ENCODE measurements at places on chromosomes 6 and 20. TPM values are rescaled to one million over a fixed set of nuclear protein-coding genes. Genes with fewer than 3 reads are reported as not detected.
A peak's percentile ranks its signal among the peaks of the same experiment; 100 is the strongest.

The TAGAP gene
- total RNA-seq: 4.9 TPM

The SMIM13 gene
- total RNA-seq: 16.0 TPM

GRCh38 chr20:10843146-10843711 lies 169.4 kb upstream of the JAG1 start:
- no peak overlapping the region for H3K4me3 ChIP-seq
- H3K27me3 ChIP-seq: no peaks in the 10 kb centered on the region
- H3K4me1 ChIP-seq: peaks cover 2% of the 10 kb centered on the region
- DNase-seq: no peak
- H3K36me3 ChIP-seq: no peaks in the 10 kb centered on the region

GRCh38 chr6:87482366-87482765 lies 9.6 kb downstream of the SLC35A1 start:
- H3K27ac ChIP-seq: peak overlapping the region; percentile 87
- DNase-seq: no peak
- H3K27me3 ChIP-seq: no peaks in the 10 kb centered on the region
- H3K4me1 ChIP-seq: peaks cover 2% of the 10 kb centered on the region
- no peak overlapping the region for H3K4me3 ChIP-seq
- H3K36me3 ChIP-seq: no peaks in the 10 kb centered on the region

- no peaks in the 10 kb centered on the region for H3K27me3 ChIP-seq
- H3K36me3 ChIP-seq: no peaks in the 10 kb centered on the region
- no peaks in the 10 kb centered on the region for H3K4me1 ChIP-seq
Observed at GRCh38 chr6:51778666-51779065, 308.7 kb downstream of the PKHD1 start.

DNA sequence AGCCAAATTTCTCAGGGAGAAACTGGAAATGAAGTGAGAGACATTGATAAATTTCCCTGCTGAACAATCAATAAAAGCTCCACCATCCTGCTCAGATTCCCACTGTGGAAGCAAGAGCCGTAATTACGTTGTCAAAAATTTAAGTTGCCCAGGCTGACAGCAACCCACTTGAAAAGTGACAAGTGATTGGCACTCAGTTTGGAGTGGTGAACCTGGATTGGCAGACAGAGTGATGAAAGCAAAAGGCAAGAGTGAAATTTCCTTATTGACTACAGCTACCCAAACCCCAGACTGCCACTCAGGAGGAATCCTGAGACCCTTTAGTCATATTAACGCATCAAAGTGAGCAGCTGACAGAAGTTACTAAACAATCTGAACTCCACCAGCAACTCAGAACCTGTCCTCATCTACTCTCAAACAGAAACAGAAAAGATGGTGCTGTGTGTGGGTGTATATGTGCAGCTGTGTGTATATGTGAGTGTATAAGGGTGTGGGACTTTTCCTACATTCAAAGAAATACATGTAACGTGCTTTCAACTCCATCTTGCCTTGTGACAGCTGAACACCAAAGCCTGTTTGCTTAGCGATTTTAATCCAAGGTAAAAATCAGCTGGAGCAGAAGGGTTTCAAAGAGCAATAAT lies 157.4 kb downstream of the PKHD1 start:
- no peak overlapping the region for H3K27ac ChIP-seq
- no peak overlapping the region for H3K4me3 ChIP-seq
- no peak for DNase-seq
- no peaks in the 10 kb centered on the region for H3K4me1 ChIP-seq
- H3K36me3 ChIP-seq: no peaks in the 10 kb centered on the region

The LAMA5 gene
- 44.6 TPM for total RNA-seq

DNA sequence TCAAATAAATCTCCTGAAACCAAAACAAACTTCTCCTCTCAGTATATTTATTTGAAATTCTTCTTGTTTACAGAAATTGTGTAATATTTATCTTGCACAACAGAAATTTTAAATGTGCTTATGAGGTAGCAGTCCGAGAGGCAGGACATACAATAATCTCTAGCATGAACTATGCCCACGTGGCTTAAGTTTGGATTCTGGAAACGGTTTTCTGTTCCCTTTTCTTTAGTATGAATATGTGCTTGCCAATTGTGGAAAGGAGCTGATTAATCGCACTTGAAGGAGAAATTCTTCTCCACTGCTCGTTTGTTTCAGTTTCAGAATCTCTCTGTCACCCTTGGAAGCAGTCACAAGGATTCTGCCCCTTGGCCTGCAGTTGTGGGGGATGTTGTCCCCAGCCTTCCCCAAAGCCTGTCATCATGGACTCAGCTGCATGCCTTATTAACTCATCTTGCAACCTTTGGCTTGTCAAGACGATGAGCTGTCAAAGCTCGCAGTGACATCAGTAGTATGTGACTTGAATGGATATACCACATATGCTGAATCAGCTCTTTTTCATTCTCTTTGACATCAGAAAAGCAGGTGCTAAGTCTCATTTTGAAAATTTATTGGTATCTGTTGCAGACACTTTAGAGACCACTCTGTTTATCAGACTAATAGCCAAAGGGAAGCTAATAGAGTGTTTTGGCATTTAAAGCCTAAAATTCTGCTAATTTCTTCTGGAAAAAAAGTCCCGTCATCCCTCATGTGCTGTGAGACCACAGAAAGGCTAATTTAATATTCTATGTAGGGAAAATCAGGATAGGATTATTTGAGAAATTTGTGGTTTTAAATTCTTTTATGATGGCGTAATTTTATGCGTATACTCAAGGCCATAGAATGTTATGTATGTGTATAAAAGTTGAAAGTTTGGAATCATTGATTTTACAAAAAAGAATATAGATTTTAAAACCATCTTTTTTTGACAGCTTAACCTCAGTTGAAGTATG lies 186.8 kb downstream of the ARID1B start:
- peak; percentile 26 for DNase-seq
- peak overlapping the region; percentile 26 for H3K27ac ChIP-seq
- H3K4me3 ChIP-seq: no peak overlapping the region
- H3K27me3 ChIP-seq: no peaks in the 10 kb centered on the region
- no peaks in the 10 kb centered on the region for H3K36me3 ChIP-seq

DNA sequence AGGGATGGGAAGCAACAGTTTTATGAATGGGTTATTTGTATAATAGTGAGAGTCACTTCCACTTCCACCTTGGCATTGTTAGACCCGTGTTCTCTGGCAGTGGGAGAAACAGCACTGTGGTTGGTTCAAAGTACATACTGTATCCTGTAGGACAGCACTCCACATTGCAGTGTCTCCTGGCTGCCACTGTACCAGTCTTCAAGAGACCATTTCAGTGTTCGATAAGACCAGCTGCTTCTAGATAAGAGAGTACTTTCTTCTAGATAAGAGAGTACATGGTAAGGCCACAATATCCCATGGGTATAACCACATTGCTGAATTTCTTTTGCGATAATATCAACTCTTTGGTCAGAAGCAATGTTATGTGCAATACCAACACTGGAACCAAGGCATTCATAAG lies 28.8 kb downstream of the FITM2 start:
- H3K27ac ChIP-seq: no peak overlapping the region
- no peaks in the 10 kb centered on the region for H3K36me3 ChIP-seq
- H3K27me3 ChIP-seq: no peaks in the 10 kb centered on the region

- H3K27me3 ChIP-seq: no peaks in the 10 kb centered on the region
- H3K27ac ChIP-seq: no peak overlapping the region
- H3K4me3 ChIP-seq: no peak overlapping the region
- DNase-seq: no peak
Observed at GRCh38 chr6:16474772-16475493, 236.5 kb downstream of the GMPR start.

DNA sequence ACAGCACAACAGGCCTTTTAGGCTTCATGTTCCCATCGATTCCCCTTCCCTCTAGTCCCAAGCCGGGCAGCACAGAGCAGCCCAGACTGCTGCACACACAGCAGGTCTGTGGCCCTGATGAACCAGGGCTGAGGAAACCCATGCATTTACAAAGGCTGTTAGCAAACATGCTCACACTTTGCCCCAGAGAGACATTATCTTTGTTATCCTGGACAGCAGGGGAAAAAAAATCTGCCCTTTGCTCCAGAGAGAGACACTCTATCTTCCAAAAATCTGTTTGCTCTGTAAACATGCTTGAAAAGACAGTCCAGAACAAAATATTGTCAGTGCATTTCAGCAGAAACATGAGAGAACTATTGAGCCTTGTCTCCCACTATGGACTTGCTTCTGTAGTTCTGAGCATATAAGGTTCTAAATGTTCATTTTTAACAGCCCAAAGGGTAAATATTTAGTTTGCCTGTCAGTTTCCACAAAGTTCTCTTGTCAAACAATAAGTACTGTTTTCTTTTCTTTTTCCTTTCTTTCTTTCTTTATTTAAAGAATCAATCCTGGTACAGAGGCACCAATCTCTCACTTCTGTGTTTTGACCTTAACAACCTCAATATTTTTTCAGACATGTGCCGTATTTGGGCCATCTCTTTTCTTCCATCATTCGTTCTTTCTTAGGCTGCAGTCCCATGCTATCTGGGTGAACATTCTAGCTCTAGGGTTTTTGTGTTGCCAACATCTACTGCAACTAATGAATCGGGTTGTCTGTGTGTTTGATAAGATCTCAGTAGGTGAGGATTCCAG lies 468.0 kb downstream of the EPM2A start:
- H3K36me3 ChIP-seq: no peaks in the 10 kb centered on the region
- peak overlapping the region; percentile 52 for H3K27ac ChIP-seq
- H3K4me1 ChIP-seq: peaks cover 57% of the 10 kb centered on the region
- H3K4me3 ChIP-seq: no peak overlapping the region
- peak; percentile 47 for DNase-seq

DNA sequence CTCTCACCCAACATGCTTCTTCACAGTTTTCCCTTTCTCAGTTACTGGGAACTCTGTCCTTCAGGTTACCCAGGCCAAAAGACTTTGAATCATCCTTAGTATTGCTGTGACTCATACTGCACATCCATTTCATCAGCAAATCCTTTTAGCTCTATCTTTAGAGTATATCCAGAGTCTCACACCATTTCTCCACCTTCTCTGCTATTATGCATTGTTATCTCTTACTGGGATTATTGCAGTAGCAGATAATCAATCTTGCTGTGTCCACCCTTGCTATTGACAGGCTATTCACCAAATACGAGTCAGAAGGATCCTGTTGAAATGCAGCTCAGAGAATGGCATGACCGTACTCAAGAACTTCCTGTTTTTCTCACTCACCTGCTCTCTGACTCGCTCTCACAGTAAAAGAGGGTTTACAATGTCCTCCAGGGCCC lies 57.3 kb downstream of the BCKDHB start:
- H3K27ac ChIP-seq: peak overlapping the region; percentile 25
- H3K36me3 ChIP-seq: no peaks in the 10 kb centered on the region
- no peak overlapping the region for H3K4me3 ChIP-seq
- DNase-seq: peak; percentile 32

DNA sequence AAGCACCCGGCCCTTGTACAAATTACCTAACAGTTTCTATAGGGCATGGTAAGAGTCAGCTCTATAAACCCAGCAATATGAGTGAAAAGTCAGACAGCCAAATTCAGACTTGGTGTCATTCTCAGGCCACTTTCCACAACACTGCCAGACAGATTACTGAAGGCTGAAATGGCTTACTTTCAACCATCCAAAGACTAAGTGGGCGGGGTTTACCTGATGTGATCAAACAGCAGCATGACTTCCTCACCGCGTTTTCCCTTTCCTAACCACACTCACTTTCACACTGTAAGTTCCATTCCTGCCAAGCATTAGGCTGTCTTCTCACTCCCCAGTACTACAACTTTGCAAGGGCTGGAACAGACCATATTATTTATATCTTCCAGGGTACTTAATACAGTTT lies 85.9 kb downstream of the SMLR1 start:
- no peaks in the 10 kb centered on the region for H3K27me3 ChIP-seq
- H3K36me3 ChIP-seq: no peaks in the 10 kb centered on the region
- H3K27ac ChIP-seq: no peak overlapping the region
- H3K4me1 ChIP-seq: peaks cover 3% of the 10 kb centered on the region
- DNase-seq: no peak
- H3K4me3 ChIP-seq: no peak overlapping the region

DNA sequence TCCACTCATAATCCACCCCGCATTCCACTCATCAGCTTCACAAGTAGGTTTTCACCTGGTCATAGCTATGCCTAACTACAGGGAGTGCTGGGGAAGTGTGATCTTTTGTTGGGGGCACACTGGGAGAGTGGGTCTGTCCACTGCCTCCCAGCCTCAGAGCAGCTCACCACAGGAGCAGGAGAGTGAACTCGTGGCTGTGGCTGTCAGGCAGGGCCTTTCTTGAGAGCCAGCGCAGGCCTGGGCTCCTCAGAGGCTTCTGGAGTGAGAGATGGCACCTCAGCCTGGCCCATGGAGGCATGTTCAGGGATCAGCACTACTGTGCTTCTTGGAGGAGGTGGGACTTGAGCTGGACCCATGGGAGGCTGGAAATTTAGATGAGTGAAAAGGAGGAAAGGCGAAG lies 4.0 kb upstream of the GNRH2 start:
- H3K27me3 ChIP-seq: no peaks in the 10 kb centered on the region
- no peaks in the 10 kb centered on the region for H3K36me3 ChIP-seq
- no peak overlapping the region for H3K4me3 ChIP-seq
- H3K4me1 ChIP-seq: peaks cover 12% of the 10 kb centered on the region

GRCh38 chr6:146017672-146018071 lies 11.2 kb upstream of the GRM1 start:
- no peaks in the 10 kb centered on the region for H3K4me1 ChIP-seq
- no peak overlapping the region for H3K4me3 ChIP-seq
- no peak overlapping the region for H3K27ac ChIP-seq
- no peaks in the 10 kb centered on the region for H3K36me3 ChIP-seq

GRCh38 chr6:56314683-56315523 lies 67.5 kb upstream of the COL21A1 start:
- H3K4me1 ChIP-seq: peaks cover 8% of the 10 kb centered on the region
- no peaks in the 10 kb centered on the region for H3K36me3 ChIP-seq
- H3K27ac ChIP-seq: no peak overlapping the region
- no peaks in the 10 kb centered on the region for H3K27me3 ChIP-seq
- peak; percentile 50 for DNase-seq

DNA sequence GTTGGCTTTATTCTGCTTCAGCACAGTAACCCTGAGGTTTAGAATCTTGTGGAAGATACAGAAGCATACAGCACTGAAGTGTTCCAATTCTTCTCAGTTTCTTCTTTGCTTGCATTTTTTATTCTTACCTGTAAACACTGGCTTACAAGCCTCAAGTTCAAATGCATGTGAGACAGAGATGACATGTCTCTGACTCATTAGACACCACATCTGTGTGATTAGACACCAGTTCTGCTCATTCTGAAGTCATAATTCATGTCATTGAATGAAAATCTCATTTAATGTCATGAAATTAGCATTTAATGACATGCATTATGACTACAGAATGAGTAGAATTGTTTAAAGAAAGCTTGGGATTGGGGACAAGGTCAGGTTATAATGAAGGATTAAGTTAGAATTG lies 5.8 kb downstream of the GZF1 start:
- no peaks in the 10 kb centered on the region for H3K36me3 ChIP-seq
- no peaks in the 10 kb centered on the region for H3K27me3 ChIP-seq
- no peak overlapping the region for H3K27ac ChIP-seq
- DNase-seq: no peak
- H3K4me3 ChIP-seq: no peak overlapping the region

- H3K4me1 ChIP-seq: no peaks in the 10 kb centered on the region
- no peaks in the 10 kb centered on the region for H3K27me3 ChIP-seq
- H3K36me3 ChIP-seq: no peaks in the 10 kb centered on the region
- no peak overlapping the region for H3K27ac ChIP-seq
Observed at GRCh38 chr6:117733341-117733740, 58.1 kb downstream of the NUS1 start.
